ENCODE measurements at places on chromosomes 4 and X.
A peak's percentile ranks its signal among the peaks of the same experiment; 100 is the strongest.

- DNase-seq = no peak
These were observed 100.6 kb downstream of the ADRA2C start for GRCh38 chr4:3866813-3867129.

DNA sequence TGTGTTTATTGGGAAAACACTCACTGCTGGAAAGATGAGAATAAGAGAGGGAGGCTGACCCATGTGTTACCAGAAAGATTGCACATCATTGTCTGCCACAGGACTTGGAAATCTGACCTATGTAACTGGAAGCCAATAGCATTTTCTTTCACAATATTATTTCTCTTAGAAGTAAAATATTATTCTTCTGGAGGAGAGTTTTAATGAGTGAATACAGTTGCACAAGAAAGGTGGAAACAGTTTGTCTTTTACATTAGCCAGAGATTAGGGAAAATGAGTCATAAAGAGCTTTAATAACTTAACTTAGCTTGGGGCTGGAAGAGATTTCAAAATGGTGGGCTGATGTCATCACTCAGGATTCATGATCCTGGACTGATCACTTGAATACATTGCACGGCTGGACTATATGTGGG lies 31.5 kb upstream of the LNX1 start:
- no peak for DNase-seq

- no peak for DNase-seq
These were observed 116.4 kb downstream of the TSPAN5 start for GRCh38 chr4:98542011-98542410.

DNA sequence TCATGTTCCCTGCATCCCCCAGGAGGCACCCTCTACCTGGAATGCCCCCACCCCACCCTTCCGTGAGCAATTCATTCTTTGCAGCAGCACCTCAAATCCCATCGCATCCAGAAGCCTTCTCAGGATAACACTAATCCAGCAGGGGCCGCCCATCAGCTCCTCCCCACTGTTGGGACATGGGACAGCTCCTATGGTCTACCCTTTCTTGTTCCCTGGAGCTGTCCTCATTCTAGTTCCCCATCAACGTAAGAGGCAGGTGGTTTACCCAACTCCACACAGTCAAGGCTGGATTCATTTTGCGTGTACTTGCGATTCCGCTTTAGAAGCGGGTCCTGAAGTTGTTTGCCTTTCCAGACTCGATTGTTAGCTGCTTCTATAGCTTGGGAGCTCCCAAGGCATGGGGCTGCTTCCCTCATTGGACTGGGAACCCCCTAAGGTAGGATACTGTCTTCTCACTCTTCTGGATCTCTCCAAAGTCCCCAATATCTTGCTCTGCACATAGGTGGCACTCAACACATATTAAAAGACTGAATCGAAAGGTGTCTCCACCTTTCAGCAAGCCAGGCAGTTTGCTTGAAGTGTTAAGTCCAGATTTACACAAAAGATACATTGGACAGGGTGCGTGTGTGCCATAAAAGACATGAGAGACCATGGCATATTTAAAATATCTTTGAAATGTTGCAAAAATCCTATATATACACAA lies 942 bp upstream of the APLN start:
- DNase-seq = peak; percentile 11

- DNase-seq = peak; percentile 8
These were observed 14.8 kb upstream of the TRIM60 start for GRCh38 chr4:165016971-165017370.

DNA sequence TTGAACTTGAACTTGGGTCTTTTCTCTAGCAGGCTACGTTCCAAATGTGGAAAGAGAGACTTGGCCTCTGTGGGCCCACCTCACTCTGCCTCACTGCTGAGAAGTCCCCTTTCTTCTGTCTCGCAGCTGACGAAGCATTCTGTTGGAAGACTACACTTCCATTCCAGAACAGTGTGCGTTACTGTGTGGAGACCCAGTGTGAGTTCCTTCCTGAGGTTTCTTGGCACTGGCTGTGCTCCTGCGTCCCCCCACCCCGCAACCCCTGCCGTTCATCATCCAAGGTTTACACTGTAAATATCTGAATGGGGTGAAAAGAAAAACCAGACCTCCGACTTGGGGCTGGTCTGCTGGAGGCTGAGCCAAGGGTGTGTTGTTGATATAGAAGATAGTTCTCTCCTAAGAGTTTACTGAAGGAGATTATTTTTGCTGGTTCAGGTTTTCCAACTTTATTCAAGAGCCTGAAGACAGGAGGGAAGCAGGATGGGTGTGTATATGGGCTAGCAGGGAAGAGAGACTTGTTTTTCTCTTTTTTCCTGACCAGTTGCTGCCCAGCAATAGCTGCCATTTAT lies 34.7 kb downstream of the NHSL2 start:
- no peak for DNase-seq

DNA sequence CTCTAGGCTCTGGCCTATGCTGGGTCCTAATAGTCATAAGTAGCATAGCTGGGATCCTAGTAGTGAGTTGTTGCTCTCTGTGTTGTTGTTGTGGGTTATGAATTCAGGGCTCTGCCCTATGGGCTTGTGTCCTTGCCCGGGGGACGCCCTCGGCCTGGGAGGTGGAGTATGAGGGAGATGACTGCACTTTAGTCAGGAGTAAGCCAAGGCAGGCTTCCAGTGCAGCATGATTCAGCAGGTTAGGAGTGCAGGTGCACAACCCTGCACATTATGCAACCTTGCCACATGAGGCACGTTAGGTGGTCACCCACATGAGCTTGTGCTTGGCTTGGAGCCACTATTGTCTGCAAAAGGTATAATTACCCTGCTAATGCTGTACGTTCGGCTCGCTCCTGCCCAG lies 58.4 kb upstream of the CCDC149 start:
- no peak for DNase-seq

GRCh38 chr4:74308215-74308614 lies at the start of gene EPGN:
TSS of gene EPGN (plus strand) at chr4:74308470. CDS start at chr4:74308534, 64 bp downstream.
- DNase-seq = peak; percentile 8

DNA sequence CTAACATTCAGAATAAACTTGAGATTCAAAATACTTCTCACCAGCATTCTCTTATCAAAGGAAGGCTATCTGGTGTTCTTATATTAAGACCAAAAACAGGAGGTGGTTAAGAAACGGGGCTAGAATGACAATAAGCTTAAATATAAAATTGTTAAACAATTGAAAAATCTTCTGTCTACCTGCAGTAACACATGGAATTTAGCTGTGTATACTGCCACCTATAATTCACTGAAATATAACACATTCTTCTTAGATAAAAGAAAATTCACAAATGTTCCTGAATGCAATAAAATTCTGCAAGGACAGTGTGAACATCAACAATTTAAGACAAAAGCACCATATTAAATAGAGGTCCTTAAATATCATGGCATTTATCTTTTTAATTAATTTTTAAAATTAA lies 11.5 kb upstream of the PCDH10 start:
- DNase-seq = no peak

GRCh38 chr4:19534159-19534558 lies 717.5 kb upstream of the SLIT2 start:
- no peak for DNase-seq

Data from activated naive CD4-positive, alpha-beta T cell treated with anti-CD3 and anti-CD28 coated beads for 36 hours (primary cell).